Activated CD4-positive, alpha-beta memory T cell treated with anti-CD3 and anti-CD28 coated beads, Interleukin-2, amount 10 ng/mL, durations not matched to agents 7 days and 5 days (primary cell): ENCODE measurements at places on chromosomes 4 and X. TPM values are rescaled to one million over a fixed set of nuclear protein-coding genes. Genes with fewer than 3 reads are reported as not detected.

The SYP gene
- 1.1 TPM for total RNA-seq

The L1CAM gene
- total RNA-seq = 4.2 TPM

The PTPN13 gene
- total RNA-seq = 4.7 TPM

The ANTXR2 gene
- total RNA-seq = 113 TPM

The GPC4 gene
- not detected for total RNA-seq

The OPRPN gene
- not detected for total RNA-seq

The NCAPG gene
- 82.3 TPM for total RNA-seq

- no peak overlapping the region for H3K4me3 ChIP-seq
- DNase-seq = no peak
- no peak overlapping the region for H3K27ac ChIP-seq
Observed at GRCh38 chr4:121760205-121760604, 4.8 kb downstream of the SMIM43 start.

- no peak for DNase-seq
- peaks cover 7% of the 10 kb centered on the region for H3K4me1 ChIP-seq
- H3K36me3 ChIP-seq = peaks cover 5% of the 10 kb centered on the region
- peaks cover 2% of the 10 kb centered on the region for H3K27me3 ChIP-seq
Observed at GRCh38 chr4:121209171-121209570, 45.0 kb upstream of the TNIP3 start.

- peaks cover 7% of the 10 kb centered on the region for H3K4me1 ChIP-seq
- no peak for DNase-seq
- H3K27me3 ChIP-seq = no peaks in the 10 kb centered on the region
- H3K36me3 ChIP-seq = no peaks in the 10 kb centered on the region
Observed at GRCh38 chr4:94504545-94504944, 52.8 kb downstream of the PDLIM5 start.
